ENCODE measurements at places on chromosomes 1 and 21.
A peak's percentile ranks its signal among the peaks of the same experiment; 100 is the strongest.

DNA sequence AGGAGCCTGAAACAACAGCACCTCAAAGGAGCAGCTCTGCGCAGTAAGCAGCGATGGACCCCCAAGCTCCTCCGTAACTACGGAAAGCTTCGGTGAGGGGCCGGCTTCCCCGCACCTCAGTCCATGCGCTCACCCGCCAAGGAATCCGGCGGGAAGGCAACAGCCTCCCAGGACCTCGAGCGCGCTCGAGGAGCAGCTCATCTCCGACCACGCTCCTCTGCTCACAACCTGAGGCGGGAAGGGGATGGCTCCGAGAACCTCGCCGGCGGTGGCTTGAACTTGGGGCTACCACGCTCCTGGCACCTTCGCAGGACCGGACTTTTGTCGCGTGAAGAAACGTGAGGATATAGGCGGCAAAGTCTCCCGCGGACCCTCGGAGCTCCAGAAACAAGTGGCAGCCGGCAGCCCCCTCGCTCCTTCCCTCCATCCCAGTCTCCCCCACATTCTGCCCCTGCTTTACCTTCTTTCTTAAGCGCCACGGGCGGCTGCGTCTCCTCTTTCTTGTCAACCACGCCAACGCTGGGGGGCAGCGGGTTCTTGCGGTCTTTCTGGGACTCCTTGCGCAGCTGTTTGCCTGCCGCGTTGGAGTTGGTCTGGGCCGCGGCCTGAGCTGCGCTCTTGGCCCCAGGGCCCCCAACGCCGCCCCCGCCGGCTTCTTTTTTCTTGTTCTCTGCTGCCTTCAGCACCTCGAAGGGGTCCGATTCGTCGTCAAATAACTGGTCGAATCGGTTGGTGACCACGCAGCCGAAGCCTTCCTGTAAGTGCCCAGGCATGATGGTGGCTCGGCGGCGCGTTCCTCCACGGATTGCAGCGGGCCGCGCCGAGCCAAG lies 459 bp downstream of the SERBP1 start:
- peak overlapping the region; percentile 97 for H3K27ac ChIP-seq
- H3K4me1 ChIP-seq: peaks cover 66% of the 10 kb centered on the region
- H3K27me3 ChIP-seq: no peaks in the 10 kb centered on the region
- peak overlapping the region; percentile 87 for H3K4me3 ChIP-seq

- H3K4me1 ChIP-seq: no peaks in the 10 kb centered on the region
- DNase-seq: no peak
- no peak overlapping the region for H3K27ac ChIP-seq
- no peak overlapping the region for H3K4me3 ChIP-seq
- peaks cover 15% of the 10 kb centered on the region for H3K27me3 ChIP-seq
Measured at GRCh38 chr1:223257856-223258550, 106.0 kb downstream of the SUSD4 start.

DNA sequence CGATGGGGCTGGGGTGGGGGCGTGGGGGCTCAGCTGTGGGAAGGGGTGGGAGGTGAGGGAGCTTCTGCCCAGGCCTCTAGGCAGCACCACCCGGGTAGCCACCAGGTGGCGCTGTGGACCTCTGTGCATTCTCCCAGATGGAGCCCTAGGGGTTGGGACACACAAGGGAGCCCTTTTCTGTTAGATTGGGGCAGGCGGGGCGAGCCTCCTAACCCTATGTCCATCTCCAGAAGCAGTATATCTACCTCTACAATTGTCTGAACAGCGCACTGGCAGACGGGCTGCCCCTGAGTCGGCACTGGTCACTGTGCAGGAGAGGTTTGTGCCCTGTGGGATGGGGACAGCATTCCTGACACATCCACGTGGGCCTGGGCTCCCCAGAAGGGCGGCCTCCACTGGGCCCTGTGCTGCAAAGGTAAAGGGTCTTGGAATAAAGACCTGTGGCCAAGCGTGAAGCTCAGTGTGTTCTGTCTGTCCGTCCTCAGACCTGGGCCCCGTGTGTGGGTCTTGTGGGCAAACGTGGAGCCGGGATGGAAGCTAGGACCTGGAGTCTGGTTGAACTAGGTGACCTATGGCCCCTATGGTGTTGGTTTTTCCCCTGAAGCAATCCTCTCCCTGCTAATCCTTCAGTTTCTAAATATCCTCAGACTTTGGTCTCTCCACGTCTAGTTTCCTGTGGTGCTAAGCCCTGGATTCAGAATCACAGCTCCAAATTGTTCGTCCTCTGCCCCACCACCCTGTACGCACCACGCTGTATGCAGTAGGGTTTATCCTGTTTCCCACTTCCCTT lies 4.4 kb upstream of the LGR6 start:
- no peak overlapping the region for H3K4me3 ChIP-seq
- peaks cover 12% of the 10 kb centered on the region for H3K27me3 ChIP-seq
- H3K4me1 ChIP-seq: peaks cover 9% of the 10 kb centered on the region
- no peak overlapping the region for H3K27ac ChIP-seq

- DNase-seq: no peak
- no peaks in the 10 kb centered on the region for H3K36me3 ChIP-seq
- H3K4me1 ChIP-seq: peaks cover 33% of the 10 kb centered on the region
- H3K27me3 ChIP-seq: no peaks in the 10 kb centered on the region
Measured at GRCh38 chr1:90993245-90993644, 28.6 kb downstream of the ZNF644 start.

- peaks cover 7% of the 10 kb centered on the region for H3K36me3 ChIP-seq
- no peak for DNase-seq
- peak overlapping the region; percentile 92 for H3K27ac ChIP-seq
- H3K27me3 ChIP-seq: peaks cover 9% of the 10 kb centered on the region
- peaks cover 20% of the 10 kb centered on the region for H3K4me1 ChIP-seq
- H3K4me3 ChIP-seq: peak overlapping the region; percentile 88
Measured at GRCh38 chr1:150696590-150696989, 364 bp downstream of the GOLPH3L start.

DNA sequence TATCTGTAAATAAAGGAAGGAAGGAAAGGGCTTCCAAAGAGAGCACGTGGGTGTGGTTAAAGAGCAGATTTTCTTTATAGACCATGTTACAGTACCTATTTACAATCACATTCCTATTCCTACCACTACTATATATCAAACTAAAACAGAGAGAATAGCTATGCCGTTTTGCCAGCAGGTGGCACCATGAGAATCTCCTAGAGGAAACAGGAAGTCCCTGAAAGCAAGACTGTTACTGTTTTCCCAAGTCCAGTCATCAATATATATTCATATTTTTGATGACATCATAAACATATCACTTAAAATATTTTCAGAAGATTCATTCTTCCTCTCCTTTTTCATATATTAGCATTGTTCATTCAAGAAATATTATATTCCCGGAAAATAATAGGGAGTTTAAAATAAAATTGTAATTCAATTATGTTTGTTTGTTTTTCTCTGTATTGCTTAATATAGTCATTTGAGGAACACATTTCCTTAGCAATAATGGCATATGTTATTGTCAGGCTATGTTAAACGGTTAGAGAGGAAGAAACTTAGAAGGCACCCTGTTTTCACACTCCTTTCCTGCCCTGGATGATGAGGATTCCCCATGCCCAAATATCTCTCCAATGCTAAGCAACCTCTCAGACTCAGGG lies 6.6 kb downstream of the CCDC190 start:
- H3K4me1 ChIP-seq: peaks cover 54% of the 10 kb centered on the region
- no peak overlapping the region for H3K4me3 ChIP-seq
- H3K36me3 ChIP-seq: no peaks in the 10 kb centered on the region
- no peaks in the 10 kb centered on the region for H3K27me3 ChIP-seq
- DNase-seq: no peak

DNA sequence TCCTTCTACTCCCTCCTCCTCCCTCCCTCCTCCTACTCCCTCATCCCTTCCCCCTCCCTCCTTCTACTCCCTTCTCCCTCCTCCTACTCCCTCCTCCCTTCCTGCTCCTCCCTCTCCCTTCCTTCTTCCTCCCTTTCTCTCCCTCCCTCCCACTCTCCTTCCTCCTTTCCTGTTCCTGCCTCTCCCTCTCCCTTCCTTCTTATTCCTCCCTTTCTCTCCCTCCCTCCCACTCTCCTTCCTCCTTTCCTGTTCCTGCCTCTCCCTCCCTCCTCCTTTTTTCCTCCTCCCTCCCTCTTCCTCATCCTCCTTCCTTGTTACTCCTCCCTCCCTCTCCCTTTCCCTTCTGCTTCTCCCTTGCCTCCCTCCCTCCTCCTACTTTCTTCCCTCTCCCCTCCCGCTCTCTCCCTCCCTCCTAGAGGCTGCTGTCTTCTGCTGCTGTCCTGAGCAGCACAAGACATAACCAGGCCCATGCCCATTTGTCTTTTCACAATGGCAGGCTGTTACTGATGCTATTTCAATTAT lies 41.1 kb downstream of the WNT9A start:
- no peak for DNase-seq
- no peak overlapping the region for H3K4me3 ChIP-seq
- H3K4me1 ChIP-seq: peaks cover 14% of the 10 kb centered on the region
- H3K27me3 ChIP-seq: no peaks in the 10 kb centered on the region
- no peak overlapping the region for H3K27ac ChIP-seq

- no peaks in the 10 kb centered on the region for H3K36me3 ChIP-seq
- H3K27me3 ChIP-seq: peaks cover 11% of the 10 kb centered on the region
- no peak overlapping the region for H3K4me3 ChIP-seq
- H3K4me1 ChIP-seq: peaks cover 5% of the 10 kb centered on the region
- DNase-seq: peak; percentile 72
Measured at GRCh38 chr21:41373763-41374162, 11.9 kb downstream of the MX2 start.

- no peaks in the 10 kb centered on the region for H3K27me3 ChIP-seq
- H3K27ac ChIP-seq: no peak overlapping the region
- H3K4me3 ChIP-seq: no peak overlapping the region
- H3K36me3 ChIP-seq: peaks cover 6% of the 10 kb centered on the region
- no peaks in the 10 kb centered on the region for H3K4me1 ChIP-seq
Measured at GRCh38 chr1:48442864-48443619, 29.0 kb downstream of the SPATA6 start.

DNA sequence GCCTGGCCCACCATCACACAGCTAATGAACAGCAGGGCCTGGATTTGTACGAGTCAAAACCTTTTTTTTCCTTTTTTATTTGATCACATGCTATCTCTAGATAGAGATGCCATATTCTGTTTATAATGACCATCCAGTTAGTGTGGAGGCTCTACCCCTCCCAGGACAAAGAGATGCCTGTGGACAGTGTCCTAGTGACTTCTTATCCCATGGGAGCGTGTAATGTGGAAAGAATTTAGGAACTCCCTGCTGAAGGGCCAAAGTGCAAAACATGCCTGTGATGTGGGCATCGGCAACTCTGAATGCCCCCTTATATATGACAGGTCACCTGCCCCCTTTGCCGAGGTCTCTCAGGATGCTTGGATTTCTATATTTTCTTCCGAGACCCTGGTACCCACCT lies 292.2 kb downstream of the RRAGC start:
- H3K27ac ChIP-seq: no peak overlapping the region
- peaks cover 11% of the 10 kb centered on the region for H3K4me1 ChIP-seq
- H3K4me3 ChIP-seq: no peak overlapping the region

DNA sequence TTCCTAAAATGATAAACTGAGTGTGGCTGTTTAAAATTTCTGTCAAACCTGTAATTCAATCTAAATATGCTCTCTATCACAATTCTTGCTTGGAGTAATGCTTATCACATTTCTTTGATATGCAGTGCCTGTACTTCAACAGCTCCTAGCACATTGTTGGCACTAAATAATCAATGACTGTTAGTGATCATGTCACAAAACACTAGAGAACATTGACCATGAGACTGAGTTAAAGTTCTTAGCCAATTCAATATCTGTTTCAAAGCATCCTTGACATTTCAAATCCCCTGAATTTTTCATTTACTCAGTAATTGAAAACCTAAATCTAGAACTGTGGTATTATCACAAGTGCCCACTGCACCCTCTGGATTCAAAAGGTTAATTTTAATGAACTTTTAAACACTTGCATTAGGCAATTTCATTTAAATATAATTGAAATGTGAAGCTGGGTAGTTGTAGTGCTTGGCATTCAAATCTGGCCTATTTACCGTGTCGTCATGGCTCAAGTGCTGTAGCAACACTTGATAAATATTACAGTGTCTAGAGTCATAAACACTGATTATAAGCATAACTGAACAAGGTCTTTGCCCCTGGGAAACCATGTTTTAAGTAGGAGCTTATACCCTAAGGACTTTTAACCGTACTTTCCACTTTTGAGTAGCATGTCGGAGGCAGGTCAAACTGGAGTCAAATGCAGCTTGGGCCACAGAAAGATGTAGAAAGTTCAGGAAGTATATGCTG lies 143.6 kb downstream of the LRRC7 start:
- no peak overlapping the region for H3K4me3 ChIP-seq
- no peak for DNase-seq
- no peak overlapping the region for H3K27ac ChIP-seq

DNA sequence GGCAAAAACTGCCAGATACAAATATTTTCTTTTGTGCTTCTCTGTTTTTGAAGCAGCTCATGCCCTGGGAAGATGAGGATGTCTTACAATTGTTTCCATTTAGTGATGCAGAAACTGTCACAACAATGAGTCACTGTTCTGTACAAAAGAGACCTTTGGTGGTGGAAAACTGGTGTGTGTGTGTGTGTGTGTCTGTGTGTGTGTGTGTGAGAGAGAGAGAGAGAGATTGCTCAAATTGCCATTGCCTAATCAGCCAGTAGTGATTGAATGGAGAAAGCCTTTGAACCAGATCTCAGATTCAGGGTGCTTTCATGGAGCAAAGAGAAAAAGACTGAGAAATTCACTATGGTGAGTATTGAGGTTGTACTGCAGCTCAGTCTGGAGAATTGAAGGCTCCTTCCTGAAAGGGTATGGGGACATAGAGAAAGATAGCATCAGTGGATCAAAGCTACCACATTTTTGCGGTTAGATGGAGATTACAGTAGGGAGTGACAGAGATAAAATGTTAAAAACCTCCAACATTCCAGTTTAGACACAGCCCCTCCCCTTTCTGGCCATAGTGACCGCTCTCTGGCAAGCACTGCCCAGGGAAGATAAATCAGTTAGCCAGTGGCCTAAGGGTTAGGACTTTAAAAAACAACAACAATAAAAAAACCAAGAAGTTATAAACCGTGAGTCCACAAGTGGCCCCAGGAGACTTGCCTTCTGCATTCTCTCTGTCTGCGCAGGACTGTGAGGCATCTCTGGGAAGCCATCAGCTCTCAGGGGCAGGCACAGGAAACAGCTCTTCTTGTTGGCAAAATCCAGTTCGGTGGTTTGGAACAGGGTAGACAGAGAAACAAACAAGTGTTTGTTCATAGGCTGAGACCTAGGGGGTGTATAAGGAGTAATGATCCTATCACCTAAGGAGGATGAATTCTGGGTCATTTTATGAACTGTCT lies 406.5 kb downstream of the DUSP10 start:
- DNase-seq: no peak
- peaks cover 9% of the 10 kb centered on the region for H3K27me3 ChIP-seq
- no peak overlapping the region for H3K27ac ChIP-seq
- no peaks in the 10 kb centered on the region for H3K36me3 ChIP-seq
- no peaks in the 10 kb centered on the region for H3K4me1 ChIP-seq
- H3K4me3 ChIP-seq: no peak overlapping the region
